Endothelial cell of umbilical vein (primary cell): ENCODE measurements at places on chromosomes 11 and 22. TPM values are rescaled to one million over a fixed set of nuclear protein-coding genes. Genes with fewer than 3 reads are reported as not detected.

The PRODH gene
- not detected in 2 replicates for total RNA-seq

- H3K27me3 ChIP-seq = no peaks in the 10 kb centered on the region
- no peak for DNase-seq
- no peaks in the 10 kb centered on the region for H3K36me3 ChIP-seq
Measured at GRCh38 chr11:7417328-7417727, 68.0 kb upstream of the OLFML1 start.

DNA sequence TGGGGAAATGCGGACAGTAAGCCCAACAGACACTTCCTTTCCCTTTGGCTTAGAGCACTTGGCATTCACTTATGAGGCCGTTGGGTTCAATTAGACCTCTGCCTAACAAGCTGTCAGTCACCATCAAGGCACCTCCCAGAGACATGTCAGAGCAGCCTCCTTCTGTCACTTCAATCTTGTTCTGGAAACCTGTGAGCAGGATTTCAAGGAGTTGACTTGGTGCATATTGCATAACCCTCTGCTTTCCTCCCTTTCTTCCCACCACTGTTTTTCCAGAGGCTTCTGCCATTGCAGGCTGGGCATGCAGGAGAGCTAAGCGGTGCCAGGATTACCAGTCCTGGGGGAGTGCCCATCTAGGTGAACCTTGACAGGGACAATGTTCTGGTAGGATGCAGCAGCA, 484.2 kb upstream of the LRRC4C start:
- H3K4me1 ChIP-seq = no peaks in the 10 kb centered on the region
- H3K36me3 ChIP-seq = no peaks in the 10 kb centered on the region
- no peak overlapping the region for H3K27ac ChIP-seq
- DNase-seq = no peak

- no peaks in the 10 kb centered on the region for H3K36me3 ChIP-seq
- H3K27me3 ChIP-seq = no peaks in the 10 kb centered on the region
- H3K27ac ChIP-seq = no peak overlapping the region
- DNase-seq = no peak
- no peaks in the 10 kb centered on the region for H3K4me1 ChIP-seq
Measured at GRCh38 chr11:70546191-70546940, 148.0 kb downstream of the CTTN start.

DNA sequence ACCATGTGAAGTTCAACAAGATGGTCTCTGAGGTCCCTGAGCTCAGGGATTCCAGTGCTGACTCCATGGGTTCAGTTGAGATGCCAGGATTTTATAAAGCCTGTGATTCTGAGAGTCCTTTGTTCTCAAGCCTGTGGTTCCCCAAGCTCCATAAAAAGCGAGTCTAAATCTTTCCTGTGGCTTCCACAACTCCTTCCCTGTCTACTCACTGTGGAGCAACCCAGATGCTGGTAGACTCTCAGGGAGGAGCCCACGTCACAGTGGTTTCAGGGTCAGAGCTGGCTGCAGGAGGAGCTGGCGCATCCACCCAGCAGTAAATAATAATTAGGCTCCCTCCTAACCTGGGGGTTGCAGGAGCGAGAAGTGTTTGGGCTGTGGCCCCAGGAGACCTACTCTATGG, 2.0 kb upstream of the RELT start:
- no peaks in the 10 kb centered on the region for H3K36me3 ChIP-seq
- no peak overlapping the region for H3K27ac ChIP-seq
- no peak overlapping the region for H3K4me3 ChIP-seq
- DNase-seq = no peak
- no peaks in the 10 kb centered on the region for H3K27me3 ChIP-seq
- peaks cover 2% of the 10 kb centered on the region for H3K4me1 ChIP-seq

- DNase-seq = no peak
- no peaks in the 10 kb centered on the region for H3K27me3 ChIP-seq
- H3K4me3 ChIP-seq = no peak overlapping the region
Measured at GRCh38 chr11:1819074-1819473, 15.7 kb upstream of the SYT8 start.
